NCI-H446 (cell line): ENCODE measurements at places on chromosomes 1 and 21.

DNA sequence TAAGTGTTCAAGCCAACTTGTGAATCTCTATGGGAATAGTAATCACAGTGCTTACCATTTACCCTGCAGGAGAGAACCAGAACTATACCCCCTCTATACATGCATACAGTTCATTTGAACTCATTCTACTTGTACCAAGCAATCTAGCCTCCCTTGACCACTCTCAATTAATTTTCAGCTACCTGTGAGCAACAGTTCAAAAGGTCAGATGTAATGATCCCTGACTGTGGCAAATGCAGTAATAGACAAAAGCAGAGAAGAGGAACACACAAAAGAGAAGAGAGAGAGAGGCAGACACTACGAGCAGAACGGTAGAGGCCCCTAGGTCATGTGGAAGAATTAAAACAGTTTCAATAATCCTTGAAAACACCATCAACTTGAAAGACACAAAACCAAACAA lies 52.8 kb downstream of the FMO4 start:
- no peak for DNase-seq

GRCh38 chr1:179046808-179047635 lies 21.3 kb downstream of the FAM20B start:
- DNase-seq, result no peak

DNA sequence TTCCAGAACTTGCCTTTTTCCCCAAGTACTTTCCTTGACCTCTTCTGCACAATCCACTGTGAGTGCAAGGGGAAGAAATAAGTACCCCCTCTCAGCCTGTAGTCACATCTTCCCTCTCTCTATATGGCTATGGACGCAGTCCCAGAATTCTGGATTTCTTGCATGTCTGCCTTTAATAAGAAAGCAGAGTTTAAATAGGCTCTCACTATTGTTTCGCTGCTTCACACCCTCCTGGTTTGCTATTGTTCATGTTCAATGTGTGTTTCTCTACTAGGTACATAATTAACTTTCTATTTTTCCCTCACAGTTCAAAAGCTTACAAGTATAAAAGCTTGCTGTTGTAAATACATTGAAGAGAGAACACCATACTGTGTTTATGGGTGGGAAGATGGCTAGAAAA lies 181.5 kb upstream of the C1orf105 start:
- DNase-seq, result no peak

GRCh38 chr1:10918531-10918930 lies 93.9 kb upstream of the TARDBP start:
- DNase-seq, result no peak

GRCh38 chr1:168507231-168507630 lies 36.6 kb downstream of the XCL2 start:
- DNase-seq, result no peak

DNA sequence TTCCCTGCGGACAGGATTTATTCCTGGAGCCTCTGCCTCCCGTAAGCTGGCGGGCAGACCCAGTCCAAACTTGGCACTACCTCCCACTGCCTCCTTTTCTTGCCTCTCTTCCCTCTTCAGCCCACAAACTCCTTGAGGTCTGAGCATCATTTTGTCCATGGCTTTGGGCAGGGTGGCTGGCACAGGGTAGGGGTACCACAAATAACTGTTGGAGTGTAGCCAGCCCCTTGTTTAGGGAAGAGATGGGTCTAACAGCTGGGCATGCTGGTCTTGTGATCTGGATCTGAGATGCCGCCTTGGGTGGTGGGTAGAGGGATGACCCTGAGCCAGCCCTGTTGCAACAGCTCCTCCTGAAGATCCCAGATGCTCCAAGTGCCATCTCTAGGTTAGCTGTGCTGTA lies 71.4 kb upstream of the CLDN14 start:
- DNase-seq, result no peak

DNA sequence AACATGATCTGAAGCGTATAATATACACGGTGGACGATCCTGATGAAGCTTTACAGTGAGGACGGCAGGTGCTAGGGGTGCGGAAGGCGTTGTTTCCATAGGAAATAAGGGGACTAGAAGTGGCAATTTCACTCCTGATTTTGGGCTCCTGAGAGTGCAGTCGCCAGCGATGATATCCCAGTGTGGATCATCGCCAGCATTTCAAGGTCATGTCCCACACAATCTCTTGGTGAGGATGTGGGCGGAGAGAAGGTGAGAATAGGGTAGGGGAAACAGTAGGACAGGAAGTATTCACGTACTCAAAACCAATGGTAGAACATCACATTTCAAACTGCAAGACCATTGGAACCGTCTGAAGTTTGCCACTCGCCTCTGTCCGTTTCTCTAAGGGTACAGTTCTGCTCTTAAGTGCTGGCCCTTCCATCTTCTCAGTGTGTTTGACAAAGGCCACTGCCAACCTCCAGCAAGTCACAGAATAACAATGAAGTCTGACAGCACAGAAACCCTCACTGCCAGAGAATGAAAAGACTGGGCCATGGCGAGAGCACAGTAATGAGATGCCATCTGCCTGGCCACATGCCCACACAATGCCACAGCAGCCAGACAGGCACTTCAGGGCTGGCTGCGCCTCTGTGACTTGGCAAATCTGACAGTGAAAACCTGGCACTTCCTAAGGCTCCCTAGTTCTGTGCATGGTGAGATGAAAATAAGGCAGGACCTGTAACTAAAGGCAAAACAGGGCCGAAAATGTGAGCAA lies 27.9 kb downstream of the PCSK9 start:
- peak; percentile 39 for DNase-seq

GRCh38 chr1:171245458-171246064 lies 2.7 kb upstream of the FMO1 start:
- DNase-seq, result peak; percentile 40

DNA sequence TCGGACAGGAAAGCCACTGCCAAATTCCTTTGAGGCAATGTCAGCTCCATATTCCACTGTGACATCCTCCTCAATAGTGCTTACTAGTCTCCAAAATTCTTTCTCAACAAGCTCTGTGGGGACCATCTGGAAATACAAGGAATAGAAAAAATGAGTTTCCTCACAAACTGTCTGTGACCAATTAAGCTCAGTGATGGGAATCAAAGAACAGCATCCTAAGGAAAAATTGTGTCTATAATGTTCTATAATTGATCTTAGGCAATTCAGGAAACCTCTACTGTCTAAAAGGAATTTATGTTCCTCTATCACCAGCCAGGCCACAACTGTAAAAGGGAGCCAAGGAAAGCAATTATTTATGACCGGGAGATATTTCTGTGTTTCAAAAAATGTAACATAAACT lies 46.1 kb upstream of the SYT2 start:
- no peak for DNase-seq

- DNase-seq, result no peak
Observed at GRCh38 chr1:17891205-17892110, 136.3 kb downstream of the ACTL8 start.

DNA sequence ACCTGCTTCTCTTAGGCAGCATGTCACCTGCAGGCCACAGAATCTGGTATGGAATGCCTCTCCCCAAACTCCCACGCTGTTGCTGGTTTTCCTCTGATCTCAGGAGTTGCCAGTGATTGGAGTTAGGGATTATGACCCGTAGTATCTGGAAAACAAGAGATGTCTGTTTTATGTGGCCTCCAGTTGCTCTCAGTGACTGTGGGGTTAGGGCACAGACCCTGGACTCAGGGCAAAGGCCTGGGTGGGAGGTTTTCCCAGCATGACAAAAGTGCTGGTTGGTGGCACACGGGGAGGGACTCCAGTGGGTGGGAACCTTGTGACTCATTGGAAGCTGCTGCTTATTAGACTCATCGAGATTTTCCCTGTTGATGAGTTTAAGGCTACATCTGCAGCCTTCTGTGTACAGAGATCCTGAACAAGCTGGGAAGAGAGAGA lies at the start of gene NR1I3:
TSS of gene NR1I3 (minus strand) at position 165 of the 435 bp plus-strand sequence. CDS start 1,638 bp downstream, outside the sequence.
- DNase-seq, result no peak

- DNase-seq, result no peak
Observed at GRCh38 chr1:53220962-53221286, 490 bp upstream of the CZIB start.

DNA sequence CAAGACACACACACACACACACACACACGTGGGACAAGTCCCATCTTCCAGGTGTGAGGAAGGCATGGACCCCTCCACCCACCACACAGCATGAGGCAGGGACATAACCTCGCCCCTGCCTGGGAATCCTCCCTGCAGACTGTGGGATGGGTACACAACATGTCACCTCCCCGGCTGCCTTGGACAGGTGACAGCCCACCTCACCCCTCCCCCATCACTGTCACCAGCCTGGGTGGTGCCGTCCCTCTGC lies 40.7 kb downstream of the AHDC1 start:
- DNase-seq, result no peak
